ENCODE measurements at places on chromosomes 16 and 17.

DNA sequence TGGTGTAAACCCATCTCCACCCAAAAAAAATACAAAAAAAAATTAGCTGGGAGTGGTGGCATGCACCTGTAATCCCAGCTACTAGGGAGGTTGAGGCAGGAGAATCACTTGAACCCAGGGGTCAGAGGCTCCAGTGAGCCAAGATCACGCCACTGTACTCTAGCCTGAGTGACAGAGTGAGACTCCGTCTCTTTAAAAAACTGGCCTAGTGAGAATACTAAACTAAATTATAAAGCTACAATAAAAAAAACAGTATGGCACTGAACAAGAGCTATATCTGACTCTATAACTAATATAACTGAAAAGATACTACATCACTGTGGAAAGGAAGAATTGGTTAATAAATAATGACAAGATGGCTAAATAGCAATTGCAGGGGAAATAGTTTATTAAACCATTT, 6.4 kb downstream of the SMURF2 start:
- no peak for DNase-seq

GRCh38 chr16:56941092-56941491, 9.2 kb downstream of the HERPUD1 start:
- DNase-seq: no peak

DNA sequence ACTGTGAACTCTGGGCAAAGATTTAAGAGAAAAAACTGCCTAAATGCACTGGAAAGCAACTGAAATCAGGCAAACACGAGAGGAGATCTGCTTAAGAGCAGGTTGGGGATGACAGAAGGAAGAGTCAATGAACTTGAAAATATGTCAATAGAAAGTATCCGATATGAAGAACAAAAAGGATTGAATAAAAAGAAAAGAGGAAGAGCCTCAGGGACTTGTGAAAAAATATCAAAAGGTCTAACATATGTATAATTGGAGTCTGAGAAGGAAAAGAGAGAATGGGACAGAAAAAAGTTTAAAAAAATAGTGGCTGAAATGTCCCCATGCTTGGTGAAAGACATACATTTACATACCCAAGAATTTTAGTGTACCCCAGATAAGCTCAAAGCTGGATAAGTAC, 195.5 kb downstream of the COPRS start:
- DNase-seq: no peak

GRCh38 chr16:67571464-67571863, 9.1 kb downstream of the CTCF start:
- no peak for DNase-seq

GRCh38 chr16:67562918-67563707, 787 bp downstream of the CTCF start:
- DNase-seq: peak; percentile 66

- no peak for DNase-seq
These were observed 4.4 kb downstream of the GGA2 start for GRCh38 chr16:23505671-23506605.

GRCh38 chr17:1142561-1142971, 37.2 kb downstream of the ABR start:
- DNase-seq: no peak

DNA sequence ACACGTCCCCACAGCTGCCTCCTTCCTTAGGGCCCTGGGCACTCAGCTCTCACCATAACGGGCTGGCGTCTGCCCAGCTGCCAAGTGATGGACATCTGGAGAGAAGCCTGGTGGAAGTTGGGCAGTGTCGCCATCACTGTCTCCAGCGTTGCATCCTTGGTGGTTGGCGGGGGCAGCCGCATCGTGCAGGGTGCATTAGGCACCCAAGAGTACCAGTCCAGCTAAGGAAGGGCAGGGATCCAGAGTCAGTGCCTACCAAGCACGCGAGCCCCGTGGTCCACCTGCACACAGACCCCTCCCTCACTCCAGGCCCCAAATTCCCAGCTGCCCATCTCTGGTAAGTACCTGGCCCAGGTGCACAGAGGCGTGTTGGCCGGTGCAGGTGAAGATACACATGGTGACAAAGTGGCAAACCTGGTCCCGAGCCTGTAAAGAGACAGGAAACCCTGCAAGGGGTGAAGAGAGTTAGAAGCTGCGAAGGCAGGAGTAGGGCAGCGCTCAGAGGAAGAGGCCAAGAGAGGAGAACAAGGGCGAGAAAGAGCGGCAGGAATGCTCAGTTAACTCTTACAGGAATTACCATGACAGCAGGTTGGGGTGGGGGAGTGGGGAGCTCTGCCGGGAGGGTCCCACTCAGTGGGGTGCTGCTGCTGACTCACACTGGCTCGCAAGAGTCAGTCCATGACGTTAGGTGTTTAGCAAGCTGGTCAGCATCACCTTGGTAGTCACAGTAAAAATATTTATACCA, 9.5 kb downstream of the ALOX15 start:
- DNase-seq: no peak

GRCh38 chr17:491086-492021, 138.7 kb upstream of the RPH3AL start:
- DNase-seq: peak; percentile 91

DNA sequence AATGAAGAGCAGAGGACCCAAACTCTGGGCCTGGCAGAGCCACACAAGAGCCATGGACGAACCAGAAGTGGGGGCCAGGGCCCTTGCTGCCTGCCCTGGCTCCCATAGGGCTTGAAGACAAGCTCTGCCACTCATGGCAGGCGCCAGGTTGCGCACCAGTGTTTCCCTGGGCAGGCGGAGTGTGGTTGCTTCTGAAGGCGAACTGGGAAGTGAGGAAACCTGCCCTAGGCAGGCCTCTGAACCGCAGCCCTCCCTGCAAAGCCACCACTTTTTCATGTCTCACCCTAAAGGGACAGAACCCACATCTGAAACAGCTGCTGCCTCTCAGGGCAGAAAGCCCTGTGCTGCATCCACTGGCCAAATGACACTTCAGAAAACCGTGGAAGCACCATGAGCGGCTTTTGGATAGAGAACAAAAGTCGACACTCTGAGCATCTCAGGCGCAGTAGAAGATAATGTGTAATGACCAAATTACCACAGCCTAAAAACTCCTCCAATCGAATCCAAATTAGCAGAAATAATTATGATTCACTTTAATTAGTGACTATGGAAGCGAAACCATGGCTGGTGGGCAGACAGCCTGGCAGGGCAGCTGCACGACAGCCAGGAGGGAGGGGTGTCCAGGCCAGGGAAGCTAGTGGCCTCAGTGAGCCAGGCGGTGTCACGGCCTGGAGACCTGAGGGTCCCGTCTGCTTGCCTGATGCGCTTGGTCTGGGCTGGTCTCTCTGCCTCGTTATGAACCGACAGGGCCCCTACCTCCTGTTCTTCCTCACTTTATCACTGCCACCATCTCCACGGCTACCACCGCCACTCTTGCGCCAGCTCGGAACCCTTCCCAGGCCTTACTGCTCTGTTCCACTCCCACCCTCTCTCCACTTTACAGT, 59.1 kb downstream of the PRMT7 start:
- DNase-seq: no peak

GRCh38 chr17:77829843-77830799, 128.4 kb upstream of the TNRC6C start:
- peak; percentile 90 for DNase-seq

- DNase-seq: no peak
These were observed 204.7 kb upstream of the TNRC6C start for GRCh38 chr17:77753691-77754245.

DNA sequence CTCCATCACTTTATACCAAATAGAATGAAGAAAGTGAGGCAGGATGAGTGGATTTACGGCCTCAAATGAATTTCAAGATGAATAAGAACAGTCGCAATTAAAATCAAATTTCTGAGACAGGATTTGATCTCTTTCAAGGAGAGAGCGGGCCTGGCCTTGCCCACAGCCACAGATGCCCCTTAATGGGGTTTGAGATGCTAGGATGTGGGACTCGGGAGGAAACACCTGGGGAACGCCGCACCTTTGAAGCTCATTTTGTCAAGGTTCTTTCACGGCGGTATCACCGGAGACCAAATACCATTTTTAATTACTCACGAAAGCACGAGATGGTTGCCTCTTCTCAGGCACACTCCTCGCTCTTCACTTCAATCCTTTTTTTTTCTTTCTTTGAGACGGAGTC, 178.1 kb upstream of the SDK2 start:
- no peak for DNase-seq

- DNase-seq: no peak
These were observed 206.1 kb downstream of the KCNJ2 start for GRCh38 chr17:70375406-70375805.

- DNase-seq: no peak
These were observed 7.0 kb downstream of the PDF start for GRCh38 chr16:69323415-69323814.

- DNase-seq: no peak
These were observed 7.7 kb downstream of the CYB561 start for GRCh38 chr17:63438092-63439051.

DNA sequence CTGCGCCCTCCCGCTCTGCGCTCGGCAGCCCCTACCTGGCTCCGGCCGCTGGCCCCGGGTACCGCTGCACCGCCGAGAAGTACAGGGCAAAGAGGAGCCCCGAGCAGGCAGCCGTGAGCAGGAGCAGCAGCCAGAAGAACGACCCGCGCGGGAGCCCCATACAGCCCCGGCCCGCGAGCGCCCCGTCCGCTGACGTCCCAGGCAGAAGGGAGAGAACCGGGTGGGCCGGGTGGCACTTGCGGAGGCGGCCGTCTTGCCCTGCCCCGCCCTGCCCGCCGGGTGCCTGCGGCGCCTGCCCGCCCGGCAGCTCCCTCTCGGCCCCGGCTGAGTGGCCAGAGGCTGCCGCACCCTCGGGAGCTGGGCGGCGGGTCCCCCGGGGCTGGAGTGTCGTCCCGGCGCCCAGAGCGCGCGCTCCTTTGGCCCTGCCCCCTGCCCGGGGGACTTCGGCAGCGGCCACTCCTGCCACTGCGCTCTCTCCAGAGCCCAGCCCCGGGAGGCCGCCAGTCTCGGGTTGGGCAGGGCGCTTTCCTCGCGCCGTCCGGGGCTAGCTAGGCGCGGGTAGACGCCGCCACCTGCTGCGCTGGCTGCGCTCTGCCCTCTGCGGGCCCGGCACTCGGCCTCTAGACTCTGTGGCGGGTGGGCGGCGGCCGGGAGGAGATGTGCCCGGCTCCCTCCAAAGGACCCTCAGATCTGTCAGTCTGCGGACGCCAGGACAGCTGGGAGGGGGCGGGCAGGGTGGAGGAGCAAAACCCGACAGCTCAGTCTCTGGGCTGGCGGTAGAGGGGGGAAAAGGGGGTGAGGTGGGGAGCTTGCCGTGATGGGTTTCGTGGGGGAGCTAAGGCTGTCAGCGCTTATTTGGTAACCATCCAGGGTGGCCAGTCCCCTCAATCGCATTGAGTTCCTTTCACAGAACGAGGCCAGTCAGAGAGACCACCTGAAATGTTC, at the start of gene ST6GALNAC2:
TSS of gene ST6GALNAC2 (minus strand) at position 212 of the 945 bp plus-strand sequence. CDS start at position 160, 52 bp downstream.
- peak; percentile 66 for DNase-seq

DNA sequence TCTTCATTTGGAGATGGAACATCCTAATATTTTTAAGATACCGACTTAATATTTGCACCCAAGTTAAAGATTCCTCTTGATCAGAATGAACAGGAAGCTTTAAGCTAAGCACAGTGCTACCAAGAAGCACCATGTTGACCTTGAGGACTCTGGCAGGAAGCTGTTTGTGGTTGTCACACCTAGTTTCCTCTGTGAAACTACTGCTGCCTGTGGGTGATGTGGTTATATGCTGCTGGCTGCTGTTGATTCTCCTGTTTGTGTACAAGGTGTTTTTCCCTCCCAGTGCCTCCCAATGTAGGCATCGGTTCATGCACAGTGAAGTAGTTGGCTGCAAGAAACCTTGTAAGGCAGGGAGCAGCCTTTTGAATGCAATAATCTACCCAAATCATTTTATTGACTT, 23.4 kb downstream of the RBL2 start:
- no peak for DNase-seq

- no peak for DNase-seq
These were observed 31.0 kb downstream of the CDH13 start for GRCh38 chr16:82657786-82658185.

DNA sequence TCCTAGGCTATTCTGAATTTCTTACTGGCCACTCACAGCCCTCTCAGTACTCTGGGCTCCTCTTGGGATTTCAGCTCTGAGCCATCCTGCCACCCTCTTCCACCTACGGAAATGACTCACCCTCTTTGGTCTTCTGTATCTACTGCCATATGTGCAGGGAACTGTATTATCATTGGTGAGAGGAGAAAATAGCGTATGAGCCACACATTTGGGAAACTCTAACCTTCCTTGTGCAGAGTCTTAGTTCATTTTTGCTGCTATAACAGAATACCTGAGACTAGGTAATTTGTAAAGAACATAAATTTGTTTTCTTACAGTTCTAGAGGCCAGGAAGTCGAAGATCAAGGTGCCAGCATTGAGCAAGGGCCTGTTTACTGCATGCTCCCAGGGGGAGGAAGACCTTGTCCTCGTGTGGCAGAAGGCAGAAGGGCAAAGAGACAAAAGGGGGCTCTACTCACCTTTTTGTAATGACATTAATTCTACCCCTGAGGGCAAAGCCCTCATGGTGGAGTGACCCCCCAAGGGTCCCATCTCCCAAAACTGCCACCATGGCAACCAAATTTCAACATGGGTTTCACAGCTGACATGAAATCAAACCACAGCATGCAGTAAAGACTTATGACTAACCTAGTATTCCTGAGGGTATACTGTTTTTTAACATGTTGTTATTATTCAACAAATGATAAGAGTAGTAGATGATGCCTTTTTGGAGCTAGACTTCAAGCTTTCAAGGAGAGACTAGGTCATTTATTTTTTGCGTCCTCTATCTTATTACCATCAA, 191.8 kb downstream of the PRKCA start:
- peak; percentile 86 for DNase-seq

DNA sequence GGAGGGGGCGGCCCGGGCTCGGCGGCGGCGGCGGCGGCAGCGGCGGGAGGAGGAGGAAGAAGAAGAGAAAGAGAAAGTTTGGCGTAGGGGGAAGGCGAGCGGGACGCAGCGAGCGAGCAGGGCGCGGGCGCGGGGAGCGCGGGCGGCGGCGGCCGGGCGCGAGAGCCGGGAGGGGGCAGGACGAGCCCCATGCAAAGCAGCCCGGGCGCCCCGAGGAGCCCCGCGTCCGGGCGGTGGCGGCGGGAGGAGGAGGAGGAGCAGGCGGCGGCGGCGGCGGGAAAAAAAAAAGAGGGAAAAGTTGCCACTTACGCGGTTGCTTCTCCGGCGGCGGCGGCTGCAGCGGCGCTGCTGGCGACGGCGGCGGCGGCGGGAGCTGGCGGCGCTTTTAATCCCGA, 10.3 kb upstream of the ZFHX3 start:
- peak; percentile 80 for DNase-seq

- no peak for DNase-seq
These were observed 10.3 kb downstream of the FLCN start for GRCh38 chr17:17226451-17227265.

All from GM03348 (cell line).